ENCODE measurements at places on chromosomes 1 and 21. TPM values are rescaled to one million over a fixed set of nuclear protein-coding genes. Genes with fewer than 3 reads are reported as not detected.

GRCh38 chr1:66944330-66945274 is 19.8 kb downstream of the MIER1 start:
- peaks cover 63% of the 10 kb centered on the region for H3K36me3 ChIP-seq
- H3K4me1 ChIP-seq = peaks cover 44% of the 10 kb centered on the region
- no peak for DNase-seq
- H3K4me3 ChIP-seq = no peak overlapping the region
- no peaks in the 10 kb centered on the region for H3K27me3 ChIP-seq

- H3K4me1 ChIP-seq = no peaks in the 10 kb centered on the region
- DNase-seq = no peak
- H3K27me3 ChIP-seq = no peaks in the 10 kb centered on the region
- no peak overlapping the region for H3K4me3 ChIP-seq
Measured at GRCh38 chr1:75233302-75233929, 99.2 kb downstream of the LHX8 start.

DNA sequence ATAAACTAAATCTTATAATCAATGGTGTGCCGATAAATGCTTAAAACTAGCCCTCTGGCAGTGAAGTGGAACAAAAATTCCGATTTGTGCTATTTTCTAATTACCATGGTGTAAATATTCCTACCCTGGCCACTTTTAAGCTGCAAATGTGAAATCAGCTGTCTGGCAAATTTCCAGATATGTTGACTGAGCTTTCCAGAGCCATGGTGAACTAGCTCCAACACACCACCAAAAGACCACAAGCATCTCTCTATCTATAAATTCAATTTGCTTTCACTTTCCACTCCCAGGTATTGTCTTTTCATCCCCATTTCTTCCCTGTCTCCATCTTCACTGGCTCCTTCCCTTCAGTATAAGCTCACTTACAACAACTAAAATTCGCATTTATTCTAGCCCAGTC is 152.3 kb upstream of the RGS18 start:
- H3K36me3 ChIP-seq = no peaks in the 10 kb centered on the region
- no peaks in the 10 kb centered on the region for H3K27me3 ChIP-seq
- no peaks in the 10 kb centered on the region for H3K4me1 ChIP-seq
- no peak for DNase-seq
- no peak overlapping the region for H3K4me3 ChIP-seq

GRCh38 chr21:45818904-45819285 is 162.7 kb upstream of the COL6A1 start:
- peaks cover 2% of the 10 kb centered on the region for H3K27me3 ChIP-seq
- H3K4me1 ChIP-seq = peaks cover 34% of the 10 kb centered on the region
- H3K4me3 ChIP-seq = no peak overlapping the region
- DNase-seq = peak; percentile 81
- H3K36me3 ChIP-seq = no peaks in the 10 kb centered on the region
- peak overlapping the region; percentile 72 for H3K27ac ChIP-seq

DNA sequence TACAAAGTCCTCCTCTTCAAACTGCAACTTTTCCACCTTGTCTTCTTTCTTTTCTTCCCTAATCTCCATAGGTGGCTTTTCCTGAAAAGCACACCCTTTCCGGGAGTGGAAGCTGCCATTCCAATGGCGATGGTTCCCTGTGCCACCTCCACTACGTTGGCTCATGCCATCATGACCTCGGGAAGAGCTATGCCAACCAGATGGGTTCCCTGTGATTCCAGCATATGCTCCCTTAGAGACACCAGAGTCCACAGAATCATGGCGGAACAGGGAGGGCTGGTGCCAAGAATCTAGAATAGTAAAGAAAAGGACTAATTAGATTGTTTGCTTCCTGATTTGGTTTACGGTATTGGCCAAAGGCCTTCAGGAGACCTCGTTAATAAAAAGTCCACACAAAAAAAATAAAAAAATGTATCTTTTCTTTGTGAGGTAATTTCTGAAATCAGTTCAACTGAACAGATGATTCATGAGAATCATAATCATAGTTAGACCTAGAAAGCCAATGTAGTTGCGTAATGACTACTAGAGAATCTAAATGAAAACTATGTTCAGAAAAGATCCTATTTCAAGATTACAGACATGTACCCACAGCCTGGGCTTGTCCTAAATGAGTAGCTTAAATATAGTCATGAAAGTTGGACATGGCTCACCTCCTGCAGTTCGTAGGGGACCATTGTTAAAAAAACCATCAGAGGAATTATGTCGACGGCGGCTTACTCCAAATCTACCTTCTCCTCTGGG is 30.9 kb upstream of the CCDC17 start:
- peaks cover 75% of the 10 kb centered on the region for H3K36me3 ChIP-seq
- DNase-seq = no peak
- no peak overlapping the region for H3K4me3 ChIP-seq
- H3K27me3 ChIP-seq = no peaks in the 10 kb centered on the region
- peaks cover 24% of the 10 kb centered on the region for H3K4me1 ChIP-seq

- peak; percentile 74 for DNase-seq
- peaks cover 67% of the 10 kb centered on the region for H3K4me1 ChIP-seq
- H3K4me3 ChIP-seq = peak overlapping the region; percentile 100
- peaks cover 73% of the 10 kb centered on the region for H3K36me3 ChIP-seq
Measured at GRCh38 chr1:52403566-52404115, 582 bp downstream of the ORC1 start.

AZIN2 gene
- 3.9 TPM for total RNA-seq

DNA sequence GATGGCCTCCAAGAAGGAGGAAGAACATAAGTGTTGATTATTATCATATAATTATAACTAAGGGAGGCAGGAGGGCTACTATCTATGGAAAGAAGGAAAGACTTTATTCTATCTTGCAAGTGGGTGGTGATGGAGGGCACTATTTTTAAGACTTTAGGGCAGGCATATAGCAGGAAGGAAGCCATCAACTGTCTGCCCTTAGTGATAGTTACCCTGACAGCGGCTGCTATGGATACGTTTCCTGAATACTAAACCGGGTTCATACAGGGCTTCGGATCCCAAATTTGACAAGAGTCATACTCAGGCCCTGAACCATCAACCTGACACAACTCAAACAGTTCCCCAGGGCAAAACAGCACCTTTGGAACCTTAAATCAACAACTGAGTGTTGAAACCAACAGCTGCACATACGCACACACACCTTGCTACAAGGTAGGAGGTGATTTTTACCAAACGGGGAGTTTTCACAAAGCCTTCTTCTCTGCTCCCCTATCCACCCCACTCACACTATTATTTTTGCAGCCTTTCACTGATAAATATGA is 397.2 kb downstream of the OMA1 start:
- H3K36me3 ChIP-seq = no peaks in the 10 kb centered on the region
- no peak for DNase-seq
- H3K4me1 ChIP-seq = no peaks in the 10 kb centered on the region
- H3K4me3 ChIP-seq = no peak overlapping the region
- no peaks in the 10 kb centered on the region for H3K27me3 ChIP-seq

- no peak overlapping the region for H3K27ac ChIP-seq
- H3K4me3 ChIP-seq = peak overlapping the region; percentile 7
- peaks cover 9% of the 10 kb centered on the region for H3K36me3 ChIP-seq
- H3K27me3 ChIP-seq = peaks cover 18% of the 10 kb centered on the region
- peaks cover 51% of the 10 kb centered on the region for H3K4me1 ChIP-seq
Measured at GRCh38 chr1:9413071-9413876, 120.6 kb downstream of the SPSB1 start.

GRCh38 chr1:89527750-89528381 is 3.2 kb downstream of the LRRC8B start:
- no peak overlapping the region for H3K4me3 ChIP-seq
- H3K4me1 ChIP-seq = peaks cover 49% of the 10 kb centered on the region
- no peaks in the 10 kb centered on the region for H3K27me3 ChIP-seq
- no peak for DNase-seq

UBASH3A gene
- total RNA-seq = 67.8 TPM

CFAP74 gene
- not detected for total RNA-seq
